ENCODE measurements at places on chromosomes 12 and 14.
A peak's percentile ranks its signal among the peaks of the same experiment; 100 is the strongest.

GRCh38 chr14:45246691-45247090 lies 6.3 kb downstream of the MIS18BP1 start:
- DNase-seq, result no peak

DNA sequence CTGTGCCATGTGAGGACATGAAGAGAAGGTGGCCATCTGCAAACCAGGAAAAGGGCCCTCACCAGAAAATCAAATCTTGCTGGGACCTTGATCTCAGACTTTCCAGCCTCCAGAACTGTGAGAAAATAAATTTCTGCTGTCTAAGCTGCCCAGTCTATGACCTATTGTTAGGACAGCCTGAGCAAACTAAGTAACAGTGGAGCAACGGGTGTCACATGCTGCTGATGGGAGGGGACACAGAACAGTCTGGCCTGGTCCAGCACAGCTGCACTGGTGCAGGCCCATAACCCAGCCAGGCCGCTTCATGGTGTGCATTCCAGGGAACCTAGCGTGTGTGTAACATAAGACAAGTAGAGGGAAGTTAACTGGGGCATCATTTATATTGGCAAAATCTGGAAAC lies 42.1 kb downstream of the GRIP1 start:
- no peak for DNase-seq

GRCh38 chr12:48999371-49000131 lies at the start of gene DDN:
Gene DDN (minus strand): TSS chr12:48999375. CDS start chr12:48999287, 88 bp downstream.
- peak; percentile 54 for DNase-seq

DNA sequence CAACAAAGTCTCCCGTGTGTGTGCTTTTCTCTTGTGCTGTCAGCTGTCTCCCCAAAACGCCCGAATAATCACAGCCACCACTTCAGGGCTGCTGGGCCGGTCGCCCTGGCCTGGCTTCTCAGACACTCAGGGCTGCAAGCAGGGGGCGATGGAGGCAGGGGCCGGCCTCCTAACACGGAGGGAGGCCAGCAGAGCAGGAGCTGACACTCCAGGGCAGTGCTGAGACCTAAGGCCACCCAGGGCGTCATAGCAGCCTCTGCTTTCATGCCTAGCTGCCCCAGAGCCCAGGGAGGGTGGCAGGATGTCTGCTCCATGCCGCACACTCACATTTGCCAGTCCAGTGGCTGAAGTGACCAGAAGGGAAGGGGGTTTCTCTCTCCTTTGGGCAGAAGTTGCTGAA lies 25.6 kb downstream of the STX2 start:
- no peak for DNase-seq

GRCh38 chr12:108311605-108312004 lies 27.5 kb downstream of the CMKLR1 start:
- DNase-seq, result no peak

DNA sequence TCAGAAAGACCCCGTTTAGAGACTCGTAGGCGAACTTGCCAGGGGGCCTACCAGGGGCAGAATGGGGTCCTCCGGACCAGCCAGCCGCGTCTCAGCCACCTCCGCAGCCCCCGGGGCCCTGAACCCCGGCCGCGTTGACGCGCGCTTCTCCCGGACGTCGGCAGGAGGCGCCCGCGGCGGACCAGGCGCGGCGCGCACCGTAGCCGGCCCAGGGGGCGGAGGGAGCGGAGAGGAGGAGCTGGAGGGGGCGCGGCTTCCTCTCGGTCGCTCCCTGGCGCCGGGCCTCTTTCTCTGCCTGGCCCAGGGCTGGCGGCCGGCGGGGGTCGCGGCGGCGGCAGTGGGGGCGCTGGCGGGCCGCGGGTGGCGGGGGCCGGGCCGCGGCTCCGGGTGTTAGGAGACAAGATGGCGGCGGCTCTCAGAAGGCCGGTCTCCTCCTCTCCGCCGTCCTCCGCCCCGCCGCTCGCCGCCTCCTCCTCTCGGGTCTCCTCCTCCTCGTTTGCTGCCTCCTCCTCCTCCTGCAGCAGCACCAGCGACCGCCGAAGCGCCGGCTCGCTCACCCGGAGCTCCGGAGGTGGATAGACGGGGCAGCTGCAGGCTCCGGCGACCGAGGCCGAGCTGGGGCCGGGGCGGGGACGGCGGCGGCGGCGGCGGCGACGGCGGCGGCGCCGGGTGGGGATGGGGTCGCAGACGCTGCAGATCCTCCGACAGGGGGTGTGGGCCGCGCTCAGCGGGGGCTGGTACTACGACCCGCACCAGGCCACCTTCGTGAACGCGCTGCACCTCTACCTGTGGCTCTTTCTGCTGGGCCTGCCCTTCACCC lies at the start of gene PCNX1:
TSS of gene PCNX1 (plus strand) at position 284 of the 820 bp plus-strand sequence. CDS start at position 676, 392 bp downstream.
- peak; percentile 77 for DNase-seq

GRCh38 chr14:55302367-55303124 lies 31.3 kb downstream of the FBXO34 start:
- DNase-seq, result no peak

- peak; percentile 76 for DNase-seq
Measured at GRCh38 chr12:124928095-124928911, 13.9 kb upstream of the UBC start.

GRCh38 chr14:91358654-91359220 lies 58.9 kb downstream of the CCDC88C start:
- no peak for DNase-seq

DNA sequence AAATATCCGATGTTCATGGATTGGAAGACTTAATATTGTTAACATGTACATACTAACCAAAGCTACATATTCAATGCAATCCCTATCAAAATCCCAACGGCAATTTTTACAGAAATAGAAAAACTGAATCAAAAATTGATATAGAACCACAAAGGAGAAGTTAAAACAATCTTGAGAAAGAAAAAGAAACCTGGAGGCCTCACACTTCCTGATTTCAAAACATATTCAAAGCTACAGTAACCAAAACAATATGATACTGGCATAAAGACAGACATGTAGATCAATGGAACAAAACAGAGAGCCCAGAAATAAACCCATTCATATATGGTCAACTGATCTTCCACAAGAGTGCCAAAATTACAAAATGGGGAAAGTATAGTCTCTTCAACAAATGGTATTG lies 5.4 kb upstream of the PELI2 start:
- DNase-seq, result no peak

DNA sequence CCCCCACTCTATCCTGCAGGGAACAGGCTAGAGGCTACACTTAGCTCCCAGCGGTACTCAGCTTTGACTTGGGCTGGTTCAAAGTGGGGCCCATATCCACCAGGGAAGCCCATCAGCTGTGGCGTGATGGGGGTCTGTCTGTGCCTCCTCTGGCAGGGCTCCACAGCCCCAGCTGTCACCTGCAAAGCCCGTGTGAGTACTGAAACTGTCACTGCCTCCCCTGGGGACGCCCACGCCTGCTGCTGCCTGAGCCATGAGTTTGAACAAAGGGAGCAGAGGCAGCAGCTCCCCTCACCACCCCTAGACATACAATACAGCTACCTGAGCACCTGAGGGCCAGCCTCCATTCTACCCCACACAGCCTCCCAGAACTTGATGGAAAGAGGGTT lies 5.0 kb downstream of the REM2 start:
- no peak for DNase-seq

- no peak for DNase-seq
Measured at GRCh38 chr14:62077676-62078261, 315.5 kb downstream of the SNAPC1 start.

DNA sequence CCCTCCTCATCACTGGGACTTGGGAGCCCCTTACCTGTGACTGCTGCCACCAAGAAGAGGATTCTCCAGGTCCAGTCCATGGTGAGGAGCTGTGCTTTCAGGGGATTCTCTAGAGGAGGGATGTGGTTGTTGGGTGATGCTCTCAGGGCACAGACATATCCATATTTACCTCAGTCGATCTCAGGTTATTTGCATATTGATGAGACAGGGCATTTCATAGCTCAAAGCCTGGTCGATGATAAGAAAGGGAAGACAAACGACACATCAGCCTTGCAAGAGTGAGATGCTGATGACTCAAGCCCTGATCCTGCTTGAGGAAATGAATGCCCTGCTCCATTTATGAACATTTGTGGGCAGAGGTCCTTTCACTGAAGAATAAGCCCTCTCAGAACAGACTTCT lies 981.0 kb downstream of the TMEM121 start:
- DNase-seq, result no peak

- peak; percentile 50 for DNase-seq
Measured at GRCh38 chr14:101408077-101408831, 153.0 kb upstream of the DIO3 start.

GRCh38 chr12:12651752-12652151 lies 40.1 kb downstream of the CREBL2 start:
- DNase-seq, result no peak

DNA sequence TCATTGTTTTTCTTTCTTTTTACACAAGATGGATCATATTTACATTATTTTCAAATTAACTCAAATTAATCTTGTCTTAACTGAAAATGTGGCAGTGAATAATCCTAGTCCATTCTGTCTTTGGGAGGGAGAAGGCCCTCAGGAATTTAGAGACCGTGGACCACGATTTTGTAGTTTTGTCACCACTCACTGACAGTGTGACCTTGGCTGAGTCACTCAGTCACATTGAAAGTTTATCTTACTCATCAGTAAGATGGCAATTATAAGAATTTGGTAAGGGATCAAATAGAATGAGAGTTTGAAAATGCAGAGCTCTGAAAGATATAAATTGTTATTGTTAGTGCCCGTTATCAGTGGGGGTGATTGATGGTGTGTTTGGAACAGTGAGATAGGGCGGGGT lies 16.4 kb downstream of the FOXJ2 start:
- no peak for DNase-seq

DNA sequence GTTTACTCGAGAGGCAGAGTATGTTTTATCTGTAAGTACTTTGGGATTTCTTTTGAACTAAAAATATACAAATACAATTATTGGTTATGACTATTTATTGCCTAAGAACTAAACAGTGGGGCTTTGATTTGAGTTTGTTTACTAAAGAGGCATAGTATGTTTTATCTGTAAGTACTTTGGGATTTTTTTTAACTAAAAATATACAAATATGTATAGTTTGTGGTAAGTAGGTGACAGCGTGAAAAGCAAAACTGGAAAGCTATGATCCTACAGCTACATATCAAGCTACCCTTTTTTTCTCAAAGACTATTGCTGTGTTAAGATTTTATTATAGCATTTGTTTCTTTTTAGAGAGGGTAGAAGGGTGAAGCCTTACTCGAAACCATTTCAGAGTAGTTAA lies 171.0 kb downstream of the RAD51B start:
- DNase-seq, result no peak

DNA sequence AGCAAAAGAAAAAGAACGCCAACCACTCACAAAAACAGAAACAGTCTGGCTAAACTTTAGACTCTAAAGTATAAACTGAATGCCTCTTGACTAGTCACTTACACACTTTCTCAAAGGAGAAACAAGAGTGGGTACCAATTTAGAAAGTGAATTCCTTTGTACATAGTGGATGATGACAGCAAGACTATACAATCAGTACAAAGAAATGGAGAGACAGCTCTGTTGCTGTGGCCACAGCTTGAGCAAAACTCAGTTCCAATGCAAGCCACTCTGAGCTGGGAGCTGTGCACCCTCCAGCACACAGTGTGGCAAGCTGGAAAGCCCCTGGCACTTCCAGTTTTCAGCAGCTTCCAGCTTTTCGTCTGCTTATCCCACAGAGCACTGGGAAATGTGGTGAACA lies 21.7 kb downstream of the NT5DC3 start:
- no peak for DNase-seq

DNA sequence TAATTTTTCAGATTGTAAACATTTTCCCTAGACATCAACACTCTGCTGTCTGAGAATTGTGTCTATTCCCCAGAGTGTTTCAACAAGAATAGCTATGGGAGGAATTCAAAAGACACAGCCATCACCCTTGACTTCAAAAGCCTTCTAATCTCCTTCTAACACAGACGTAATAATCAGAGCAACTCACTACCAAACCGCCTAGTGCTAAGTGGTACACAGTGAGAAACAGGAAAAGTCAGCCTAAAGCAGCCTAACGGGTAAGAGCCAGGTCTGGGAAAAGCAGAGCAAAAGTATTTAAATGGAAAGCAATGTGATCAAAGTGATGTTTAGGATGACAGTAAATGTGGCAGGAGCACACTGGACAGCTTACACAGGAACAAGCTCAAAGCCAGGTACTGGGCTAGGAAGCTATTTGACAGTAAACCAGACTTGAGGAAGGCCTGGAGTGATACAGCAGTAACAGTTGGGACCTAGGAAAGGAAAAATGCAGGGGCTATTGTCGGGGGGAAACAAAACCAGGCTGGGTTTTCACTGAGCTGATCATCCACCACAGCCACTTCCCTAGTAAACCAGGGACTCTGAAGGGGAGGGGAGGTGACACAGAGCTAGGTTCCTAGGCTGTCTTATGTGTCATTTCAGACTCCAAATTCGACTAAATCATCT lies 29.4 kb downstream of the CORO1C start:
- peak; percentile 67 for DNase-seq

- no peak for DNase-seq
Measured at GRCh38 chr12:27523305-27523641, 733 bp upstream of the PPFIBP1 start.

DNA sequence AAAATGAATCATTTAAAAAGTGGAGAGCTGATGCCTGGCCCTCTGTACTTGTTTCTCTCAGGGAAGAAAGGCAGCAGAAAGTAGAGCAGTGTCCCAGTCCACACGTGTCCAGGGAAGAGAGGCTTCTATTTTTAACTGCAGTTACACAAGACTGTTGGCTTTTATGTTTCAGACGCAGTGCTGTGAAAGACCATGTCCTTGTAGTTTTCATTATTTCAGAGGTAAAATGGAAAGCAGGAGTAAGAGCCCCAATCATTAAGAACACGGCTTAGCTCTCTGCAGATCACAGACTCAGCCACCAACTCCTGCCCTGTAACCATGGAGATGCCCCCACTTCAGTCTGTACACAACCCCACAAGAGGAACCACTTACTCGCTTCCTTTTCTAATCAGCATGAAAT lies 336.3 kb downstream of the DAD1 start:
- no peak for DNase-seq

- no peak for DNase-seq
Measured at GRCh38 chr12:116153113-116153512, 124.4 kb downstream of the MED13L start.

DNA sequence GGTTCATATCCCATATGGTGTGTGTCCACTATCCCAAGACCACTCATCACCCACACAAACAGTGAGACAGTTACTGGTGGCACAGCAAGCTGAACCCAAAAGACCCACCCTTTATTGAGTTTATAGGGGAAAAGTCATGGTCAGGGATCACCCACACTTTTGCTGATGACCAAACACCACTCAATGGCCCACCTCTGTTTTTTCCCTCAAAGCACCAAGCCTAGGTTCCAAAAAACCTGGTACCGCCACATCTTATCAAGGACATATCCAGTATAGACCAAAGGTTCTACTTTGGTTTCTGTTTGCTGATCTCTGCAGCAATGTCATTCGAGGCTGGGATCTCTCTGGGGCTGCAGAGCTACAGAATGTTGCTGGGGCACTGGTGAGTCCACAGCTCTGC lies 19.7 kb upstream of the OR6S1 start:
- no peak for DNase-seq

DNA sequence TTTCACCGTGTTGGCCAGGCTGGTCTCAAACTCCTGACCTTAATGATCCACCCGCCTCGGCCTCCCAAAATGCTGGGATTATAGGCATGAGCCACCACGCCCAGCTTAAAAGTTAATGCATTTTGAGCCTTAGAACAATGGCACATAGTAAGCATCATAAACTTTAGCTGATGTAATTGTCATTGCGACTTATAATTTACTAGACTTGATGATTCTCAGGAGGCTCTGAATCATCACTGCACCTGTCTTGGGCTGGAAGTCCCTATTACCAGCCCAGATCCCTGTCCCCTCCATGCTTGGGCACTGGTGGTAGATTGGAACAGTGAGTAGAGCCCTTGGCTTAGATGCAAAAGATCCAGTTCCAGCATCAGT lies 26.1 kb downstream of the KMT5A start:
- DNase-seq, result no peak

- DNase-seq, result no peak
Measured at GRCh38 chr12:131220331-131220685, 266.6 kb downstream of the ADGRD1 start.
